ENCODE measurements at places on chromosomes 4 and X.
A peak's percentile ranks its signal among the peaks of the same experiment; 100 is the strongest.

GRCh38 chr4:136637071-136637777, 895.1 kb downstream of the PCDH18 start:
- no peak for DNase-seq

GRCh38 chr4:8393593-8394038, 46.9 kb downstream of the ACOX3 start:
- no peak for DNase-seq

DNA sequence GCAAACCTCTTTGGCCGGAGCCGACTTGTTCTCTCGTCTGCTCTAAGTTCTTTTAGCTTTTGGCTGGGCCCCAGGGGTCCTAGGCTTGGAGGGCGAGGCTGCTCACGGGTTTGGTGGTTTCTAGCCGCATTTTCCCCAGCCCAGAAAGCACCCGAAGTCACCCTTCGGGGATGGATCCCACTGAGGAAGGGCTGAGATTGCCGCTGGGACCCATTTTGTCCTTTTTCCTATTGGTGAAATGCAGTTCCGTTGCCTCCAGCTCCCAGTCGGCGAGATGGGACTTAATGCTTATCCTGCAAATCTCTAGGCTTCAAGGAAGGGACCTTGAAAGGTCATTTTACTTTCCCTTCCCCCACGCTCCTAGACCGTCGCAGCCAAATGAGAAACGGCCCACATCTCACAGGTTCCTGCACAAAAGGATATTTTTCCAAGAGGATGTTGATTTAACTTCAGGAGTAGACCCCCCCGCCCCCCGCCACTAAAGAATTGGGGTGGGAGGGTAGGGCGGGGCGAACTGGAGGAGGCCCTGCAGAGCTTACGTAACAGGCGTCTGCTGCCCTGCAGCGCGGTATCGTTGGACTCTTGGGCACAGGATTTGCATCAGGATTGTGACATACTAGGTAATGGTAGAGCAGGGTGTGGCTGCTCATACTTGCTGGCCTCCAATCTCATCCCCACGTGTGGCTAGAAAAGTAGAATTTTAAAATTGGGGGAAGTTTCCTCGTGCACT, 564 bp downstream of the PGK1 start:
- peak; percentile 23 for DNase-seq

DNA sequence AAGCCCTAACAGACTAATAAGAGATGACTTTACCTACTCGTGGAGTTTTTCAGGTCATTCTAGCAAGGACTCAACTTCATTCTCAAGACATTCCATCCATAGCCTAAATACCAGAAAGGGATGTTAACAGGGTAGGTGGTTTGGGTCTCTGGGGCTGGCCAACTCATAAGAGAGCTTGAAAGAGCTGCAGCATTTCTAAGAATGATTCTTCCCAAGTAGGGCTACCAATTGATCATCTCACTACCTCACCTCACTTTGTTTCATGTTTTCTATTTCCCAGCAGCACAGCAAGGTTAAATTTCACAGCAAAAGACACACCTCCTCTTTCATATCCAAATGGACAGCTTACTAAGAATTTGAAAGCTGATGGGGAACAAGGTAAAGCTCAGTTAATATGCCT, 614.8 kb upstream of the DIPK2B start:
- DNase-seq = no peak

DNA sequence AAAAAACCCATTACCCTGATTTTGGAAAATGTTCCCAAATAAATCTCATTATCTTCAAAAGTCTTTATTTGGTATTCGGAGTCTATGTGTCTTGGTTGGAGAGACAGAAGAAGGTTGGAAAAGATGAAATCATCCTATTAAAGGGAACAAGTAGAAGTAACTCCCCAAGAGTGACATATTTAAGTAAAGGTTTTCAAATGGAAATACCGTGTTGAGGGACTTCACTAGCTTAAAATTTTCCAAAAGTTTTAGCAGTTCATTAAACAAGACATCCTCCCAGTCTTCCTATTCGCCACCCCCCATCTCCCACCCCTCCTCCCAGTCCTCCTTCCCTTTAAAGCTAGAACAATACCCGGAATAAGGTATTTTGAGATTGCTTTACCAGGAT, 62.7 kb upstream of the CCDC160 start:
- no peak for DNase-seq

DNA sequence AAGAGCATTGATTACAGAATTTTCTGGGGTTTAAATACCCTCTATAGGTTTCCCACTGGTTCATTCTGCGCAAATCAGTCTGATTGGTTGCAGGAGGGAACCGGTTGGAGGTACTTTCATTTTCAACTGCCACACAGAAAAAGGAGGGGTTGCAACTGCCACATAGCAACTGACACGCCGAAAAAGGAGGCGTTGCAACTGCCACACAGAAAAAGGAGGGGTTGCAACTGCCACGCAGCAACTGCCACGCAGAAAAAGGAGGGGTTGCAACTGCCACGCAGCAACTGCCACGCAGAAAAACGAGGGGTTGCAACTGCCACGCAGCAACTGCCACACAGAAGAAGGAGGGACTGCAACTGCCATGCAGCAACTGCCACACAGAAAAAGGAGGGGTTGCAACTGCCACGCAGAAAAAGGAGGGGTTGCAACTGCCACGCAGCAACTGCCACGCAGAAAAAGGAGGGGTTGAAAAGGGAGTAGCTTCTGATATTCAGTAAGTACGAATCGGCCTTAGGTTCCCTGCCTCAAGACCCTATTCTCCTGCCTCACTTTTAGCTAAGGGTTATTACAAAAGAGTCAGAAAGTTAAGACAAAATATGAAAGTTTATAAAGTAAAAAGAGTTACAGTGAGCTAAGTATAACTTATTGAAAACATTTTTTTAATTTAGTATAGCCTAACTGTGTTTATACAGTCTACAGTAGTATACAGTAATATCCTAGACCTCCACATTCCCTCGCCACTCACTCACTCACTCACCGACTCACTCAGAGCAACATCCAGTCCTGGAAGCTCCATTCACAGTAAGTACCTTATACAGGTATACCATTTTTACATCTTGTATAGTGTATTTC, 431.8 kb downstream of the KCTD8 start:
- no peak for DNase-seq

GRCh38 chr4:48792348-48793006, 12.4 kb upstream of the FRYL start:
- DNase-seq = no peak

- no peak for DNase-seq
Measured at GRCh38 chr4:176814770-176815169, 22.0 kb upstream of the VEGFC start.

GRCh38 chr4:42513748-42514492, 116.6 kb downstream of the SHISA3 start:
- no peak for DNase-seq

Measured in CD4-positive, CD25-positive, alpha-beta regulatory T cell (primary cell).